ENCODE measurements at places on chromosomes 3 and 15.
A peak's percentile ranks its signal among the peaks of the same experiment; 100 is the strongest.

GRCh38 chr3:23519314-23520208 is 286.2 kb upstream of the UBE2E1 start:
- no peak for DNase-seq

- DNase-seq: no peak
Measured at GRCh38 chr15:39584662-39585388, 3.9 kb downstream of the THBS1 start.

DNA sequence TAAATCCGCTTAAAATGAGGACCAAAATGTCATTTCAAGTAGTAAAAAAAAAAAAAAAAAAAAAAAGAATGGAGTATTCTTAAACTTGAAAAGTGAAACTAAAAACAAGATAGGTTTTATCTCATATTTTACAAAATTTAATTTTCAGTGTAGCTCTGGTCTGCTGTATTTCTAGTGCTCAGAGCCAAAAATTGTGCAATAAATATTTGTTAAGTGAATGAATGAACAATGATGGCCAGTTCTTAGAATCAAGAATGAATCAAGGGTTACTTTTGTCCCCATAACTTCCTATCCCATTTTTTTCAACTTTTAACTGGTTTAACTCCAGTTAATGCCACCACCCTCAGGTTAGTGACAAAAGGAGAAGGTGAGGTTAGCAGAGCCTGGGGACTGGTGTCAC is 214.4 kb downstream of the ABHD5 start:
- no peak for DNase-seq

GRCh38 chr15:48868536-48868935 is 9.4 kb upstream of the EID1 start:
- no peak for DNase-seq

GRCh38 chr3:150635526-150635925 is 32.4 kb downstream of the SELENOT start:
- no peak for DNase-seq

DNA sequence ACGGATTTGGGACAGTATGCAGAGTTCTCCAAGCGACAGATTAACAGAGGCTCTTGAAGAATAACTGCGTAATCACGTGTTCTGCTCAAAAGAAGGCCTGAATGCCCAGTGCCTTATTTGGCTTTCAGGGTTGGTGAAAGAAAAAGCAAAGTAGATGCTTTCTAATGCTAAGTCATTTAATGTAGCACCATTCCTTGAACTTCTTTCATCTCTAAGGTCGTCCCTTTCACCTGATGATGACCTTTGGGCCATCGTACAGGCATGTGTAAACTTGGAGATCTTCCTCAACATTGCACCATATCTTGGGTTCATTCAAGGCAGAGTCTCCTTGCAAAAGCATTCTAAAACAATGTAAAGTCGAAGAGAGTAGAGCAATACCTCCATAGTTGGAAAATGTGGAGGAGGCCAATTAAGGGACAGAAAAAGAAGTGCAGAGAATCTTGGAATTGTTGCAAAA is 48.9 kb downstream of the TMEM44 start:
- no peak for DNase-seq

GRCh38 chr15:52730173-52730572 is 51.0 kb upstream of the ATOSA start:
- DNase-seq: peak; percentile 52

DNA sequence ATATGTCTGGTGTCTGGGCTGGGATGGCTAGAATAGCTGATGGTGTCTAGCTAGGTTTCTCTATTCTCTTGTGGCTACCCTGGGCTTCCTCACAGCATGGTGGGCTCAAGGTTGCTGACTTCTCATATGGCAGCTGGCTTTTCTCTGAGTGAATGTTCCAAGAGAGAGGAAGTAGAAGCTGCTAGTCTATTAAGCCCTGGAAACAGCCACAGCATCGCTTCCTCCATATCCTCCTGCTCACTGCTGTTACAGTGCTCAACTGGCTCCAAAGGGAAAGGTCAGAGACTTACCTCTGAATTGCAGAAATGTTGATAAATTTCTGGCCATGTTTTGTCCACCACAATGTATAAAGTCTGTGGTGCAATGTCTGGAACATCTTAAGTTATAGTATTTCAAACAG is 299.9 kb upstream of the ADAMTS9 start:
- no peak for DNase-seq

GRCh38 chr3:30141927-30142326 is 464.5 kb upstream of the TGFBR2 start:
- no peak for DNase-seq

DNA sequence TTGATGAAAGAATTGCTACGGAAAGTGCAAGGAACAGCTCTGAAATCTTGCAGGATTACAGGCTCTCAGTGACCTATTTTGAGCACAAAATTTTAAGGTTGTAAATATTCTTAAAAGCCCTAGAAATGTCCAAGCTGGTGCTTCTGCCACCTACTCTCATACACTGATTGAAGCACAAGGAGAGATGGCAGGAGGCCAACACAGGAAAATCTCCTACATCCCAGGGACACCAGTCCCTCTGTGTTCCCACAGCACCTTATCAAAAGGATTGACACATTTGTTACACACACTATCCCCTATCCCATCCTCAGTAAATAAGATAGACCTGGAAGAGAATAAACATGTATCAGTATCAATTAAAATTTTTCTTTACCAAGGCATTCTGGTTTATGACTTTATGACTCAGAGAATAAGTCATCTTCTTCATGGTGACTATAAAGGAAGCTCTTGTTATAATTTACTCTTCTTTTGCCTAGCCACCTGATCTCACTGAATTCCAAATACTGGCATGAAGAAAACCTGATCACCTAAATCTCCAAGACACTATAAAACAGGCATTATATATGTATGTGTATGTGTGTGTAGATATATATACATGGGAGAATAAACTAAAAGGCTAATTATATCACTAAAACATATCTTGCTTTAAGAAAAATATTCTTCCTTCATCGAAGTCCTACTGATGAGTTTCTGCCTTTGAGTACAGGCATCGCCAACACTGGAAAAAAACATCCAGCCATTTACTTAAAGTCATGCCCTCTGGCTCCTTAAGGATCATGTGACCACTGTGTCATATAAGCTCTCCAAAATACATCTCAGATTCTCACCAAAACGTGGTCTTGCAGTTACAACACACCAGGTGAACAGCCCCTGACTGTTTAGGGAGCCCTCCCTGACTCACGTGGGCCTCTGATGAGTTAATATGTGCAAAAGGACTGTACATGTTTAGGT is 208.1 kb upstream of the NR2F2 start:
- DNase-seq: no peak

- DNase-seq: no peak
Measured at GRCh38 chr15:33278816-33279612, 31.8 kb upstream of the RYR3 start.

DNA sequence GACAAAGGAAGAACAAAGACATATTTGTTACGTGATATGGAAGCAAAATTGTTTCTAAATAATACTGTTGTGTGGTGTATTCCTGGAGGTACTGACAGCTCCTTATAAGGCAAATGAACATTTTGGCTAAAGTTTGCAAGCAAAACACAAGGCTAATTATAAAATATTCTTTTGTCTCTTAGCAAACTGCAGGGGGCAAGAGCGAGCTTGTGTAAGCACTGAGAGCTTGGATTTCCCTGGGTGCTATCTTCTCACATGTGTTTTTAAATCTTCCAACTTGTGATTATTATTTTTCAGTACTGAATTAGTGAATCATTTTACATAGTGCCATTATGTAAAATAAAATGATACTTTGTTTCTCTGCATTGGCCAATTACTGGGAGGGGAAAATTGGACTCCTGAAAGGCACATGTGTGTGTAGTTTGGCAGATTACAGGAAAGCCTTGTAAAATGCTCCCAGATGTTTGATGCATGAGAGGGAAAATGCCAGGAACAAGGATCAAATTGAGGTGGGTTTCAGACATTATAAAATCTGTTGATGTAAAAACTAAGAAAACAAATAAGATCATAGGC is 611.5 kb downstream of the AGBL1 start:
- no peak for DNase-seq

GRCh38 chr3:181912384-181912783 is 200.7 kb downstream of the SOX2 start:
- DNase-seq: no peak

GRCh38 chr3:182117131-182117530 is 405.4 kb downstream of the SOX2 start:
- DNase-seq: no peak

Data from CD4-positive, alpha-beta T cell treated with Interleukin-17A for 4 hours (primary cell).